Left colon (tissue), 2 donors: ENCODE measurements at places on chromosomes 7 and 10. TPM values are rescaled to one million over a fixed set of nuclear protein-coding genes. Genes with fewer than 3 reads are reported as not detected.
A peak's percentile ranks its signal among the peaks of the same experiment; 100 is the strongest.

Gene MNX1
- total RNA-seq, result 15.9 TPM

Gene GCK
- total RNA-seq, result 0.15 TPM

Gene GIMAP5
- total RNA-seq, result 4.9 TPM

Gene PDK4
- total RNA-seq, result 18.9 TPM

Gene DUS4L
- total RNA-seq, result 6.7 TPM

Gene RBP3
- not detected for total RNA-seq

Gene ATOH7
- total RNA-seq, result not detected

Gene BLNK
- 22.1 TPM for total RNA-seq

Gene MSS51
- 1.5 TPM for total RNA-seq

Gene UCN3
- total RNA-seq, result 6.1 TPM

GRCh38 chr7:34330308-34330707 lies 327.7 kb upstream of the NPSR1 start:
- no peak for DNase-seq

DNA sequence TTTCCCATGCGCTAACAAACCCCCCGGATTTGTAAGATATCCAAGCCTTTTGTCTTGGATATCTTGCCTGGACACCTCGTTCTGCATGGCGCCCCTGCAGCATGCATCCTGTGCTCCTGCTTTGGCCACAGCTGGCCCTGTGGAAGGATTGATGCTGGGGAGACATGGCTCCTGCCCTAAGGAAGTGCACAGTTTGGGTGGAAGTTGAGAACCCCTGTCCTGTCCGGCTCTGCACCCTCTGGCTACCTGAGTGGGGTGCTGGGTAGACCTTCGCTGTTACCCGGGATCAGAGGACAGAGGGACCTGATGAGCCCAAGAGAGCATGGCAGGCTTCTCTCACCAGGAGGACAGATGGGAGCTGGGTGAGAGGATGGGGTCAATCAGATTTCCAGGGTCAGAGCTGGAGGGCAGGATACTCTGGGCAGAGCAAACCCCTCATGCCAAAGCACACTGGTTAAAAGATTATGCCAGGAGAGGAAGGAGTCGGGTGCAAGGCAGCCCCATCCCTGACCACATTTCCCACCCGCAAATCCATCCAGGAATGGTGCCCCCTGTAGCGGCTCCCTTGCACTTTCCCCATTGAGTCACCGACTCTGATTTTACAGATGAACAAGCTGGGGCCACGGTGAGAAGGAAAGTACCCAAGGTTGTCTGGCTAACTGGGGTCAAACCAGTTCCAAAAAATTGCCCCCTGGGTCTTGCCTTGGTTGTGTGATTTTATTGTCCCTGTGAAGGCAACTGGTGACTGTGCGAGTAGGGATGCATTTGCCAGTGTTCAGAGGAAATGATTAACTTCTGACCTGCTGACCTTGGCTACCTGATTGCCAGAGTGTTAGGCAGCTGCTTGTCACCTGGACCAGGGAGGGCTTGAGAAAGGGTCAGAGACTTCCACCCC lies 290.1 kb upstream of the ZMIZ1 start:
- DNase-seq, result no peak

- no peak for DNase-seq
These were observed 15.1 kb downstream of the CACNB2 start for GRCh38 chr10:18155321-18155720.

DNA sequence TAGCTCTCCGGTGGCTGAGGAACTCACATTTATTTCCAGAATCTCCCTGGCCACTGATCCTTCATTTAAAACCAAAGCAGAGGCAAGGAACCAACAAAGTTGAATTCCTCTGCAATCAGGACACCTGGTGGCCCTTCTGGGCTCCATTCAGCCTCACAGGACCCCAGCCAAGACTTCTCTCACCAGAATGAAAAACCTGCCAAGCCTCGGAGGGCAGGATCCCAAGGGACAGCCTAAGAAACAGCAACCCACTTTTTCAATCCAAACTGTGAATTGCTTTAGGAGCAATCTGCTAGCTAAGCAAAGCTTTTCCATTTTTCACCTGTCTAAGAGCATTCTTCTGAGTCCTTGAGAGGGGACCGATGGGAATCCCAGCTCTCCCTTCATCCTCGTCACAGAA lies 34.6 kb downstream of the OAT start:
- peak; percentile 7 for DNase-seq

- no peak for DNase-seq
These were observed 83.5 kb upstream of the SLF2 start for GRCh38 chr10:100829097-100829870.

DNA sequence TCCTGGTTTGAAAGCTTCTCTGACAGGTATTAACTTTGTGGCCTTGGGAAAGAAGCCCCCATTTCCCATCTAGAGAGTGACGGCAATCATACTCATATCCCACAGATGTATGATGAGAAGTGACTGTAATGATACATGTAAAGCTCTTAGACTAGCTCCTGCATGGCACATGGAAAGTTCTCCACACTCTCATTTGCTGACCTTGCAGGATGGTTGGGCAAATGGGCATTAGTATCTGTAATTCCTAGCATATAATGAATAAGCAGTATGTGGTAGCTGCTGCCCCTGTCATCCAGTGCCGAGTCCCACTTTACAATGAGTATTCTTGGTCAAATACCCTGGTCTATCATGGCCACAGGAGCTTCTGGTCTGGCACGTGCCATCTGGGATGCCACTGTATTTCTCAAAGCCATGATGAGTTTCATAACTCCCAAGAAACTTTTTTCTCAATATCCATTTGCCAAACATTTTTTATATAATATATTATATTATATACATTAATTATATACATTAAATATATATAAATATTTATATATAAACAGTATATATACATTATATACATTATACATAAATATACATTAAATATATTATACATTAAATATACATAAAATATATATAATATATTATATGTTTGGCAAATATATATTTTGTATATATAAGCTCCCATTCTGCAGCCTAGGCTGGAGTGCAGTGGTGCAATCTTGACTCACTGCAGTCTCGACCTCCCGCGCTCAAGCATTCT lies 106.5 kb upstream of the FZD1 start:
- DNase-seq, result no peak

DNA sequence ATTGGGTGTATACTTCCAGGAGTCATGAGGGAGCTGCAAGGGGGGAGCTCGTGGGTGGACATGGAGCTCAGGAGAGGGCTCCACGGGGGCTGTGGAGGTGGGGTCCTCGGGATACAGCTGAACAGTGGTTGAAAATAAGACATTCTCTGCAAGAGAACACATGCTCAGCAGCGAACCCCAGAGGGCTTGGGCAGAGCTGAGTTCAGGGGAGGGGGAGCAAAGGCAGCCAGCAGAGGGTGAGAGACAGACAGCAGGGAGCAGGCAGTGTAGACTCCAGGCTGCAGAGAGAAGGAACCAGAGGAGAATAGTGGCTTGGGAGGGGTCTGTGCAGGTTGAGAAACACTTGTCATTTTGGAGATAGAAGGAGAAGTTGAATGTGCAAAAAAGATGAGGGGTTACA lies 73.0 kb upstream of the LRRC18 start:
- no peak for DNase-seq

GRCh38 chr10:22779331-22780019 lies 65.1 kb upstream of the PIP4K2A start:
- DNase-seq, result no peak

DNA sequence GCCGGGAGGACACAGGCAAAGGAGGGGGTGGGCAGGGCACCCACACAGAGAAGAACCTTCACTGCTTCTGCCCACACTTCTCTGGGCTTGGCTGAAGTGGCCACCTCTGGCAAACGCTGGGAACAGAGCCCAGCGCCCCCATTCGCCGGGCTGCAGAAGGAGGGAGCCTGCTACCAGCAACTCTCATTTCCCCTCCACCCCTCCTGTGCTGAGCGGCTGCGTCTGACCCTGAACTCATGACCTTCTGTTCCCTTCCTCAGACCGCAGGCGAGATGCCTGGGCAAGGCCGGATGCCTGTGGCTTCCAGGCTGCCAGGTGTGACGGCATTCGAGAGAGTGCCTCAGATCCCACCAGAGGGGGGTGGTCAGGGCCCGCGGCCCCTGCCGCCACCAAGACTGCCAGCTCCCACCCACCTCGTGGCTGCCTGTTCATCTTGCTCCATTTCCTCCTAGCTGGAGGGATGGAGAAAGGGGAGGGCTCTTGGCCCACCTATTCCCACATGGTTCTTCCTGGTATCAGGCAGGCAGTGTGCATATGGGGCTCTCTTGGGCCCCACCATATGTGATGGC lies 19.8 kb downstream of the DNAJB12 start:
- peak; percentile 89 for DNase-seq

- DNase-seq, result peak; percentile 7
These were observed 217.0 kb downstream of the CREB5 start for GRCh38 chr7:28629216-28629842.

DNA sequence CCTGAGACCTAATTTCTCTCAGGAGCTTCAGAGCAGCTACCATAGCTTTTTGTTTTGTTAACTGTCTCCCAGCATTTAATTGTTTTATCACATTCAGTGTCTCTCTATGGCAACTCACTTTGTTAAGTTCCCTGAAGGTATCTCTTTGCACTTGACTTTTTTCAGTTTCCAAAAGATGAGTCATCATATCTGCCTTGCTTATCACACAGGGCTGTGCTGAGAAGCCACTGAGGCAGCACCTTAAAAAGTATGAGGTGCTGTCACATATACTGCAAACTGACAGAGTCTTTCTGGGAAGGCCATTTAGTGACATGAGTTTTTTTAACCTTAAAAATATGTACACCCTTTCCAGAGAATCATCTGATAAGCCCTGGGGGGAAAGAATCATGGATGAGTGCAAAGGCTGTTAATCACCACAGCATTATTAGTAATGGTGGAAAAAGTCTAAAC lies 56.8 kb downstream of the PPP1R3C start:
- DNase-seq, result no peak

GRCh38 chr10:4202938-4203337 lies 417.9 kb upstream of the KLF6 start:
- DNase-seq, result no peak

GRCh38 chr10:110494532-110494931 lies 3.2 kb upstream of the DUSP5 start:
- DNase-seq, result no peak

- no peak for DNase-seq
These were observed 18.7 kb downstream of the SRRM3 start for GRCh38 chr7:76220185-76221057.

GRCh38 chr7:27453702-27454405 lies 208.8 kb downstream of the HIBADH start:
- DNase-seq, result no peak

DNA sequence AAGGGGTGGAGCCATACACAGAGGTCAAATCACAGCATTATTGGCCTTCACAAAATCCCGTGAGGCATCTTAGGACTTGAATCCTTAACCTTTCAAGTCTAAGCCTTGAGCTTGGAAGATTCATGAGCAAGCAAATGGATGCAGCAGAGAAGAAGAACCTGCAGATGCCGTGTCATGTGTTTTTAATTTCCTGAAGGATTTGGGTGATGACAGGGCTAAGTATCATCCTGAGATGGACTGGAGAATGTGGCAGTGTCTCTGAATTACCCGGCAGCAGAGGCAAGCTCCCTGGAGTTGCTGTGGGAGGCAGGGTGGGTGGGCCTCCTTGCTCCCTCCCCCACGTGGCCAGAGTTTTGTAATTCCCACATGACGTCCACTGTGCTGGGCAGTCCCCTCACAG lies 50.8 kb downstream of the GCC1 start:
- DNase-seq, result no peak

GRCh38 chr10:12019283-12019971 lies 23.2 kb downstream of the UPF2 start:
- DNase-seq, result no peak

DNA sequence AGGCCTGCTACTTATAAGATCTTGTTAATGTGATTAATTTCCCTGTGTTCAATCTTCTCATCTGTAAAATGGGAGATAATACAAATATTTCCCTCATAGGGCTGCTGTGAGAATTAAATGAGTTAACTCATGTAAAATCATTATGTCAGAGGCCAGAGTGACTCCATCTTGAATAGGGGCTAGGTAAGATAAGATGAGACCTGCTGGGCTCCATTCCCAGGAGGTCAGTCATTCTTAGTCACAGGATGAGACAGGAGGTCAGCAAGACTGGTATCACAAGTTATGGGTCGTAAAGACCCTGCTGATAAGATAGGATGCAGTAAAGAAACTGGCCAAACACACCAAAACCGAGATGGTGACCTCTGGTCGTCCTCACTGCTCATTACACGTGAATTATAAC lies 200.7 kb downstream of the CYP26A1 start:
- no peak for DNase-seq

GRCh38 chr10:96208271-96208670 lies 63.1 kb downstream of the BLNK start:
- no peak for DNase-seq

DNA sequence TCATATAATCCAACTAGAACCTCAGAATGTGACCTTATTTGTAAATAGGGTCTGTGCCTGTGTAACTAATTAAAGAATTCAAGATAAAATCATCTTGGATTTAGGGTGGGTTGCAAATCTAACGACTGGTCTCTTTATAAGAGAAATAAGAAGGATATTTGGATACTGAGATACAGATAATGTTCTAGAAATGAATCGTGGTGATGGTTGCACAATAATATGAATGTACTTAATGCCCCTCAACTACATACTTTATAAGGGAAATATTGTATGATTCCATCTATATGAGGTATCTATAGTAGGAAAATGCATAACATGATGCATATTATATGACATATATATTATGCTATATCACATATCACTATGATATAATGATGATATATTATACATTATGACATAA lies 265.7 kb downstream of the SEMA3D start:
- no peak for DNase-seq

GRCh38 chr10:62831346-62831745 lies 15.2 kb upstream of the EGR2 start:
- DNase-seq, result no peak

DNA sequence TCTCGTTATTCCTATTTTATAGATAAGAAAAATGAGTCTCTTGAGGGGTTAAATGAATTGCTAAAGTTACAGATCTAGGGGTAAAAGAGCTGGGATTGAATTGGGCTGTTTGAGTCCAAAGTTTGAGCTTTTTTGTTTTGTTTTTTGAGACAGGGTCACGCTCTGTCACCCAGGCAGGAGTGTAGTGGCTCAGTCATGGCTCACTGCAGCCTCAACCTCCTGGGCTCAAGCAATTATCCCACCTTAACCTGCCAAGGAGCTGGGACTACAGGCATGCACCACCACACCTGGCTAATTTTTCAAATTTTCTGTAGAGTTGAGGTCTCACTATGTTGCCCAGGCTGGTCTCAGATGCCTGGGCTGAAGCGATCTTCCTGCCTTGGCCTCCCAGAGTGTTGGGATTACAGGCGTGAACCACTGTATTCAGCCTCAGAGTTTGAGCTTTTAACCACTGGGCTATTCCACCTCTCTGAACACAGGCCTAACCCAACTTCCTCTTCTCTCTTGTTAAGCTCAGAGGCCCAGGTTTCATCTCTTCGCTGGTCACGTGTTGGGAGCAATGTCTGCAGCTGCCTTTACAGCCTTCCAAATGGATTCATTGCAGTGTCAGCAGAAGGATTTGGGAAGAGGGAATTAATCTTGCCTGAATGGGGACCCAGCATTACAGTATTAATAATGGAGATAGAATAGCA lies 8.0 kb downstream of the SUFU start:
- DNase-seq, result no peak

DNA sequence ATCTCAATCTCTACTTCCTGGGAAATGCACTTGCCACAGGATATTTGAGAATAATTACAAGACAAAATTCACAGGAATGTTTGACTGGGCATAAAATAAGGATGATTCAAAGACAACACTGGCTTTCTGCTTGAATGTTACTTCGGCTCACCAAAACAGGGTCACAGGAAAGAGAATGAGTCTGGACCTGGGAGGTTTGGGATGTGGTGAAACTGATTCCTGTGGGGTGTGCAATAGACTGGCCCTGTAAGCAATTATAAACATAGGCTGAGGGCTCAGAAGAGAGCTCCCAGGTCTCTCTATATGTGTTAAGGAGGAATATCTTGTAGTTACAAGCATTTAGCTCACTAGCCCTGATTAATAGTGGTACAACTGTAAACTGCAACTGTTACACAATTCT lies 613.9 kb upstream of the CELF2 start:
- no peak for DNase-seq
